ENCODE measurements at places on chromosomes 7 and 10. TPM values are rescaled to one million over a fixed set of nuclear protein-coding genes. Genes with fewer than 3 reads are reported as not detected.

DNA sequence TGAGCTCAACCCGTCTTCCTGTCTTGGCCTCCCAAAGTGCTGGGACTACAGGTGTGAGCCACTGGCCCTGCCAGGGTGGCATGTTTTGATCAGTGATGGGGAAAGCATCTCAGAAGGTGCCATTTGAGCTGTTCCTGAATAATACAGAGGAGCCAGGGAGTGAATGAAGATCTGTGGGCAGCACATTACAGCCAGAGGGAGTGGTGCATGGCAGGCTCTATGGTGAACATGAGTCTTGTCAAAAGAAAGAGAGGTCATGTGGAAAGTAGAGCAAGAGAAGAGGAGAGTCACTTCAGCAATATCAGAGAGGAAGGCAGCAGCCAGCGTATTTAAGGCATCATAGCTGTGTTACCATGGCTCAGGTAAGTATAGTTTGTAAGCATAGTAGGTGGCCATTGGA, 275.7 kb upstream of the LRGUK start:
- no peaks in the 10 kb centered on the region for H3K27me3 ChIP-seq
- DNase-seq: no peak
- H3K27ac ChIP-seq: peak overlapping the region; percentile 4

- peaks cover 10% of the 10 kb centered on the region for H3K4me1 ChIP-seq
- H3K4me3 ChIP-seq: no peak overlapping the region
- peak overlapping the region; percentile 53 for H3K27ac ChIP-seq
- H3K36me3 ChIP-seq: no peaks in the 10 kb centered on the region
- no peaks in the 10 kb centered on the region for H3K27me3 ChIP-seq
- peak; percentile 35 for DNase-seq
Measured at GRCh38 chr10:76324283-76324682, 892.9 kb downstream of the LRMDA start.

DNA sequence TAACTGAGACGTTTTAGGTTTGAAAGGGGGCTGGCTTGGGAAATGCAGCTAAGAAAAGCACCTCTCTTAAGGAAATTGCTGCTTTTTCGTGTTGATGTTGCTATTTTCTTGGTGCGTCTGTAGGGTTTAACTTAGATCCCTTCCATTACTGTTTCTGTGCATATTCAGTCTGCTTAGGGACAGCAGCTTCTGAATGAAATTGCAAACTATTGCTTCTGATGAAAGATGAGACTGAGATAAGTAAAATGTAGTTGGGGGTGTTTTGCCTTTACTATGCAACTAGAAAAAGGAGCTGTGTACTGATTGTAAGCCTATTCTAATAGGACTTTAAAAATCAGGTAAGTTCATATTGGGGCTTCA, 772 bp downstream of the HDAC9 start:
- H3K36me3 ChIP-seq: no peaks in the 10 kb centered on the region
- H3K4me3 ChIP-seq: peak overlapping the region; percentile 68
- no peak for DNase-seq
- H3K27me3 ChIP-seq: no peaks in the 10 kb centered on the region
- H3K27ac ChIP-seq: peak overlapping the region; percentile 93

GRCh38 chr7:5383314-5384098, 40.1 kb downstream of the TNRC18 start:
- H3K27me3 ChIP-seq: no peaks in the 10 kb centered on the region
- H3K27ac ChIP-seq: no peak overlapping the region
- peaks cover 27% of the 10 kb centered on the region for H3K36me3 ChIP-seq
- peaks cover 56% of the 10 kb centered on the region for H3K4me1 ChIP-seq
- DNase-seq: no peak

GRCh38 chr7:38294926-38295325, 21.5 kb upstream of the TARP start:
- peaks cover 5% of the 10 kb centered on the region for H3K27me3 ChIP-seq
- no peak overlapping the region for H3K27ac ChIP-seq
- no peak overlapping the region for H3K4me3 ChIP-seq
- H3K4me1 ChIP-seq: no peaks in the 10 kb centered on the region
- no peaks in the 10 kb centered on the region for H3K36me3 ChIP-seq
- no peak for DNase-seq

DNA sequence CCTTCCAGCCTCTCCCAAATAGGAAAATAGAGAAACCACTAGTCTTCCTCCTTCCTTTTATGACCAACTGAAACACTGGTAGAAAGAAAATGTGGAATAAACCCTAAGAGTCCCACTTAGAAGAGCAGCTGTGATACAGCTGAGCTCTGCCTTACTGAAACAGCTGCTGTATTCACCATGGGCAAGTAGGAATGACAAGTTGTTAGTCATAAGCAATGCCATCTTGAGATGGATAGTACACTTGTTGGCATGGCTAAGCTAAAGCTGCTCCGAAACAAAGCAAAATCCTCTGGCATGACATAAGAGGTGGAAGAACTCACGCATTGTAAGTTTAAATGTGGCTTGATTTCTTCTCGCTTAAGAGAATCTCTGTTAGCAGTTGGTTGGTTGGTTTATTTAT, 48.3 kb upstream of the TMEM236 start:
- H3K27ac ChIP-seq: no peak overlapping the region
- peaks cover 67% of the 10 kb centered on the region for H3K36me3 ChIP-seq
- H3K4me3 ChIP-seq: no peak overlapping the region

DNA sequence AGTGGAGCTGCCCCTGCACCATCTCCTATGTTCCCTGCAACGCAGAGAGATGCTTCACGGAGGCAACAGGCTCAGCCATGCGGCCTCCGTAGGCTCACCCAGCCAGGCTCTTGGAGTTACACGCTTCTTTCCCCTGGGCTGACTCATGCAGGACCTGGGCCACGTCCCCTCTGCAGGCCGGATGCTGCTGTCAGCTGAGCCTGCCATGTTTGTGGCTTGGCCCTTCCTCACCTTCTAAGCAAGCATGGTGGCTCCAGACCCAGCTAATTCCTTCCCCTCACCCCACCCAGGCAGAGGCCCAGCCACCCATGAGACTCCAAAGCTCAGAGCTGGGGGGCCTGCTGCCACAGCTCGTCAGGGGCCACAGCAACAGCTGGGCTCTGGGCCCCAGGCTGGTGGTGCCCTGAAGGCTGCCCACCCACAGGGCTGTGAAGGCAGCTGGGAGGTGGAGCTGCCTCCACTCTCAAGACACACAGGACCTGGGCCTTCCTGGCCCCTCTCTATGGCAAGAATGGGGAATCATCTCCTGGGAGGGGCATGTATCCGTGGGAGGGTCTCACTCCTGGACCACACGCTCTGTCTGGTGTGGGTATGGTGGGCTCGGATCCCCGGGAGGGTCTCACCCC, 219.6 kb downstream of the ELFN1 start:
- no peak overlapping the region for H3K27ac ChIP-seq
- DNase-seq: no peak
- H3K4me1 ChIP-seq: peaks cover 30% of the 10 kb centered on the region
- H3K4me3 ChIP-seq: no peak overlapping the region
- H3K27me3 ChIP-seq: no peaks in the 10 kb centered on the region

The MYH16 gene
- not detected for total RNA-seq

The GPR15LG gene
- total RNA-seq: not detected

The GBF1 gene
- 43.2 TPM for total RNA-seq

The CPEB3 gene
- 13.6 TPM for total RNA-seq

The UBE2D1 gene
- total RNA-seq: 56.0 TPM

The SPDYE8 gene
- total RNA-seq: not detected

The OR2F1 gene
- not detected for total RNA-seq
